ENCODE measurements at places on chromosomes 12 and 14. TPM values are rescaled to one million over a fixed set of nuclear protein-coding genes. Genes with fewer than 3 reads are reported as not detected.

DNA sequence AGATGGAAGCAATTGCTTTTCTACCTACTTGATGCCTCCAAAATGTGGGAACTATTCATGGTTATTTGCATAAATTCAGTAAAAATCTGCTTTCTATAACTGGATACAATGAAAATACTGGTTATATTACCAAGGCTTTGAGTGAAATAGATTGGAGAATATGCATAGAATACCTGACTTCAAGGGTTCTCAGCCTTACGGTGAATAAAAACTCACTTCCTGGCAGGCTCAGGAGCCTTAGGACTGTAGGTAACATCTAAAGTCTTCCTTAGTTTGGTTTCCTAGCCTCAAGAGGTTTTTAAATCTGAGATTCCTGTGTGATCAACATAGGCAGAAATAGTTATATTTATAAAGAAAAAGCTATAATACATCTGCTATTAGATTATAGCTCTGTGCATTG, 158.6 kb downstream of the SLC41A2 start:
- no peak for DNase-seq

DNA sequence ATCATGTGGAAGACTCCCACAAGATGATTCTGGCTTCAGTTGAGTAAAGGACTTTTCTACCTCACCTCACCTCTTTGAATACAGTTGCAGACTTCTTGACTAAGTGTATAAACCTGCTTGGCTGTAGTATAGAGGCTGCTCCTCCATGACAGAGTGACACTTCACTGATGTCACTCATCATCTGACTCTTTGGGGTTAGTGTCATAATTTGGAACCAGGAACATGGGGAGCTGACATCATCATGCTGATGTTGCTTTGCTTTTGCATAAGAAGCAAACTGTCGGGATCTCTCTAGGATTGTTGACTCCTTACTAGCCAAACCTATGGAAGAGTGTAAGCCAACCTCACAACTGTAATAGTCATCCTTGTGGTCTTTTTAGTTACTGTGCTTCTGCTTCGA, 75.2 kb upstream of the PDZRN4 start:
- DNase-seq: no peak

DNA sequence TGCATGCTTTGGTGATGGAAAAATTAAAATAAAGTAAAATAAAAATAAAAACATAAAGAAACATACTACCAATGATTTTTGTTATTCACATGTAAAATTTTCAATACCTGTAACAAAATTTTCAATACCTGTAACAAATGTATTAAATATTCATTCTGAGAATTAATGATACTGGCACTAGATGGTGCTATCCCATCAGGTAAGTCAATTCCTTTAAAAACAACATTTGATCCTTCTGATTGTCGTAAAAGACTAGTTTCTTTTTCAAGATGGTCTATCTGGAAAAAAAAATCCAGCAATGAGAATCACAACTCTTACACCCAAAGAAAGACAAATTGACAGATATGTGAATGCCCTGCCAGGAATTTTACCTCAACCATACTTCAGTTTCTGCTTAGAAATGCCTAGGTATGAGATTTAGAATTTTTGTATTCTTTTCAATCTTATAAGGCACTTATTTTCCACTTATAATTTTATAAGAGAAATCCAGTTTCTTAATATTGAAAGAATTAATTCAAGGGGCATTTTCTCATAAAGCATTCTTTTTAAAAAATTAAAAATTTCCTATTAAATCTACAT, 30.7 kb downstream of the CEP290 start:
- DNase-seq: no peak

GRCh38 chr12:88354691-88355090, 212.6 kb downstream of the TMTC3 start:
- no peak for DNase-seq

Gene C12orf50
- total RNA-seq: not detected

DNA sequence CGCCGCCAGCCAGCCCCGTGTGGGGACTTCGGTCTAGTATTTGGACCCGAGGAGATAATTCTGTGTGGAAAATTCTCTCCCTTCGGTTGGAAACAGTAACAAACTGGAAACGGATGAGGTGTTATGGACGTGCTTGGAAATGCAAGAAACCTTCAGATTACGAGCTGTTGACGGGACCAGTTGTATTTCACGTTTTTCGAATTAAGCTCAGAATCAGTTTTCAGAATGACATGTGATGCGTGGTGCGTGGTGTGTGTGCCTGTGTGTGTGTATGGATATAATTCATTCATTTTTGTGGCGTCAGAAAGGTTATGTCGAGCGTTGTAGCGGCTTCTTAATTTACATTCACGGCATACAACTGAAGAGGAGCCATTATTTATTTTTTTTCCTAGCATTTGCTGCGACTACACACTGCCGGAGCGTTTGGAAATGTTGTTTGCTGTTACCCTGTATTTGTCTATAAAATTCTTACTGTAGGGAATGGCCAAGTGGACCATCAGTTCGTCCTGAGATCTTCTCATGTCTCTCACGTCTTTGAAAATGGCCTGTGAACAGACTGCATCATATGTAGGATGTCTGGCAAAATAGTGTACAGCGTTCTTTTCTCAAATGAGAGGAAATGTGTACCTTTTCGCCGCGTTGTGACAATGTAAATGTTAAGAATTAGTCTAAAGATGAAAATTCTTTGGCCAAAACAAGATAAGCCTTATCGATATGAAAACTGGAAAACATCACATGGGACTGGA, 1.3 kb downstream of the TRAF3 start:
- DNase-seq: no peak

DNA sequence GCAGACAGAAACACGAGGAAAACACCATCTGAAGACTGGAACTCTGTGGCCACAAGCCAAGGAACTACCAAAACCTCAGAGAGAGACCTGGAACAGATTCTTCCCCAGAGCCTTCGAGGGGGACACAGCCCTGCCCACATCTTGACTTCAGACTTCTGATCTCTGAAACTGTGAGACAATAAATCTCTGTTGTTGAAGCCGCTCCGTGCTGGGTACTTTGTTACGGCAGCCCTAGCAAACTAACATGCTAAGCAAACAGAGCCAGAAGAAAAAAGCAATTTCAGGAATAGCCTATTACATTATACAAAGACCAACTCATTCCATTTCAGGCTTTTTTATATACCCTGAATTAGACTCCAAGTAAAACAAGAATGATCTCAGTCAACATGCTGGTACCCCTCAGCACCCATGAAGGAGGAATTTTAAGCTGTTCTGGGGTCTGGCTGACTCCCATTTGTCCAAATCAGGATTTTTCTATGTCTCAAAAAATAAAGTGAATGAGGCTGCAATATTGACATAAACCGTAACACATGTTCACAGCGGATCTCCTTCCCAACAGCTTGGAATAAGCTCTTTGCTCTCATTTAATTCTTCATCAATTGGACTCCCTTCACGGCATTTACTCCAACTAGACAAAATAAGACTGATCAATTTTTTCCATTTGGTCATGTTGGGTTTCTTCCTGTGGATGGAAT, 190.1 kb downstream of the FOXN3 start:
- DNase-seq: no peak

DNA sequence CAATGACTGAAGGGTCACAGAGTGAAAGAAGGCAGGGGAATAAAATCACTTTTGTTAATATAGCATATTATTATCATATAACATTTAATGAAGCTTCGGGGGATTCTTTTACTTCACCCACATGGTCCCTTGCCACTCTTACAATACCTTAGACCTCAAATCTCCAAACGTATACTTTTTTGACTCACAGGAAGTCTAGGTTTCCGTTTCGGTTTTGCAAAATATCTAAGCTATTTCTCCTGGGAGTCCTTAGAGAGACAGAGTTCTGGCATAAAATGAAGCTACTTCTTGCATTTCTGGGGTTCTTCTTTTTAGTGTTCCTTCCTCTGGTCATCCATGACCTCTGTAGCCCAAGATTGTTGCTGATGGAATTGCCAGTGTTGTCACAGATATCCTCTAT, 590.5 kb upstream of the ATP2B1 start:
- DNase-seq: no peak

- peak; percentile 81 for DNase-seq
Observed at GRCh38 chr12:6605421-6606330, 1.5 kb downstream of the CHD4 start.
